CD14-positive monocyte (primary cell): ENCODE measurements at places on chromosomes 3 and 15. TPM values are rescaled to one million over a fixed set of nuclear protein-coding genes. Genes with fewer than 3 reads are reported as not detected.

GRCh38 chr15:69009341-69009740, 5.2 kb upstream of the NOX5 start:
- DNase-seq = peak; percentile 43

DNA sequence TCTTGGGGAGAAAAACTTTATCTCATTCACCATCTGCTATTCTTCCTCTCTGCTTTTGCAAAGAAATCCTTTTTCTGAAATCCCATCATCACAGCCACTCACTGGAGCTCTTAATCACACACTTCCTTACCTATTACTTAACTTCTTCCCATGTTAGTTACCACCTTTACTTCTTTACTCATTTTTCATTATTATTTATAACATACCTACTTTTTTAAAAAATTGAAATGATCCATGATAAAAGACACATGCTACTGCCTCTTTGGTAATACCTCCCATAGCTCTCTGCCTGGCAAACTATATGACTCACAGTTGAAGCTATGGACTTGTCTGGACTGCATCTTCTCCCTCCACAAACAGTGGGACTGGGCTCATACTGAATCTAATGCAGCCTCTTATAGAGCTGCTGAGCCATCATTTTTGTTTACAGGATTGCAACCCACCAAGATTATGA, 150.3 kb downstream of the TNIK start:
- DNase-seq = no peak

Gene RPSA
- 172 TPM for polyA plus RNA-seq

DNA sequence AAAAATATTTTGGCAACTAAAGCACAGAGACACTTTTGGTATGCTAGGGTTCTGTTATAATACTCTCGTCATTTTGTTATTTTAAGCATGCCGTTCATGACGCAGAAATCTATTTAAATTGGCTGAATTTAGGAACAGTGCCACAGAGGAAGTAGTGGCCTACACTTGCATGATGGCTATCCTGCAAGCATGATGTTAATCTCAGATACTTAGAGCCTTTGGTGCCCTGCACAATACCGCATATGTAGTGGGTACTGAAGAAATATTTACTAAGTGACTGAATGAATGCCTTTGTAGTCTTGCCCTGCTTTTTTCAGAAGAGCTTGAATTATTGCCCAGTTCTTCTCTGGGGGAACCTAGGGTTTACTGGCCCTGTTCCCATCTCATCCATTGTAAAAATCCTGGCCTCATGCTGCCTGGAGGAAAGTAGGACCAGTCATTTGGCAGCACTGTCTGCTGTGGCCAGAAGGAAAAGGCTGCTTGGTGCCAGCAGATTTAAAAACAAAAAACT, 79.0 kb downstream of the SERPINI1 start:
- no peak for DNase-seq

Gene SLC28A2
- not detected in 2 replicates for polyA plus RNA-seq

DNA sequence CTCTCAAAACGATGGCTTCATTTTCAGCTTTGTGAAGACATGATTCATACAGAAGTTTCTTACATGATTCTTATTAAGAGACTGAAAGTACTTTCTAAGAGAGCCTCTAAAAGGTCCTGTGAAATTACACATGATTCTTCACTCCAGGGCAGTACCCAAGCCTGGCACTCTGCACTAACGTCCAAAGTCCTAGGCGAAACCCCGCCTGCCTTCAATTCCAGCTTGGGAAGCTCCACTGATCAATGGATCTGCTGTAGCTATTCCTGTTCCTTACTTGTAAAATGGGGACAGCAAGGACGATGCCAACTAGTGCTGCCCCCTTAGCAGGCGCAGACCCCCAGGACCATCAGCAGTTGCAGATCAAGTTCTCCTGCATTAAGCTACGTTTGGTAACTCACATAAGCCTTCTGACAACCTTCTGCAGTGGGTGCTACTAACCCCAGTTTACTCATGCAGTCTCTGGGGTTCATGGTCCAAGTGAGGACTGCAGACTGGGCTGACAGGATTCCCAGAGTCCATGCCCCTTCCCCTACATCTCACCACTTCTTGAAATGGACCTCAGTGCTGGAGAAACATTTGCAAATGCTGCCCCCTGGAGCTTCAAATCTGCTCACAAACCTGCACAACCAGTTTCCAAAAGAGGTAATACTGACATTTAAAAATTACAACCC, 10.6 kb downstream of the CHCHD4 start:
- DNase-seq = no peak

DNA sequence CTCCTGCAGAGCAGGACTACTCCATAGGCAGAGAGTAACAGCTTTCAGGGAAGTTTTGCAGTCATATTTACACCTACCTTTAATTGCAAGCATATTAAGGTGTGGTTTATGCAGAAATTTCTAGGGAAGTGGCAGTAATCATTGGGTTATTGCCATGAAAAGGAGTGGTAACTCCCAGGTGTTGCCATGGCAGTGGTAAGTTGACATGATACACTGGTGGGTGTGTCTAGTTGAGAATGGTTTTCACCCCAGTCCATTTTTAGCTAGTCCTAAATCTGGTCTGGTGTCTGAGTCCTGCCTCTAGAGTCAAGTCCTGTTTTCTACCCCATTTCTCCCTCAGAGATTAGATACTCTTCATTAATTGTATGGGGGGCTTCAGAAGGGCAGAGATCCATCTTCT, 128.4 kb upstream of the GMNC start:
- DNase-seq = no peak

DNA sequence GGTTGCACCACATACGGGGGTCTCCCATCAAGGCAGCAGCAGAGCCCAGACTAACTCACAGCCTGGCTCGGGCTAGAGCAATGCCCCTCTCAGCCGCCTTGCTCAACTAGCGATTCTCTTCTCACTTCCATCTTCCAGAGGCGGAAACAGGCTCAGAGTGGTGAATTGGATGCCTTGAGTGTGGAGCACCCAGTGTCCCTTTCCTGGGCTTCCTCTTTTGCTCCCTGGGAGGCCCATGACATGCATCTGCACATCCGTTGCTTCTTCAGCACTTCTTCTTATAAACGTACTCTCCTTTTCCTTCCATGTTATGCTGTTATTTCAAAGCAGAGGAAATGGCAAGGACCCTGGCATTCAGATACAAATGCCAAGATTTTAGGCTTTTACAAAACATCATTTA, 2.1 kb upstream of the IQSEC1 start:
- DNase-seq = peak; percentile 68

Gene EFL1
- polyA plus RNA-seq = 4.0 and 5.2 TPM in 2 replicates

DNA sequence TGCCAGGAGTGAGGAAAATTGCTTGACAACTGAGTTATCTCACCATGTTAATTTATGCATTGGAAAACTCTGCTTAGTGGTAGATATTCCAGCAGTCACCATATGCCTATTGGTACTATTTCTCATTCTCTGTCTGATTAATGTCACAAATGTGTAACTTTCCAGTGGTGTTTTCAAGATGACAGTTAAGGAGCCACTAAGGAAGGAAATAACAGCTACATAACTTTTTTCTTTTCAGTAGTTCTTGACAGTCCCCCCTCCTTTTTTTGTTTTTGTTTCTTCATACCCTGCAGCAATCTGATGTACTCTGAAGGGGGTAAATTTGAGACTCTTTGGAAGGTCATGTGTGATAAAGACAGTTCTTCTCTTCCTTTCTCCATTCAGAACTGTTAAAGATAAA, 13.1 kb downstream of the RASA2 start:
- no peak for DNase-seq

- DNase-seq = no peak
Measured at GRCh38 chr3:187064210-187065115, 74.8 kb downstream of the RPL39L start.

GRCh38 chr3:84504761-84505160, 454.0 kb upstream of the CADM2 start:
- no peak for DNase-seq

Gene LDHAL6B
- polyA plus RNA-seq = not detected

DNA sequence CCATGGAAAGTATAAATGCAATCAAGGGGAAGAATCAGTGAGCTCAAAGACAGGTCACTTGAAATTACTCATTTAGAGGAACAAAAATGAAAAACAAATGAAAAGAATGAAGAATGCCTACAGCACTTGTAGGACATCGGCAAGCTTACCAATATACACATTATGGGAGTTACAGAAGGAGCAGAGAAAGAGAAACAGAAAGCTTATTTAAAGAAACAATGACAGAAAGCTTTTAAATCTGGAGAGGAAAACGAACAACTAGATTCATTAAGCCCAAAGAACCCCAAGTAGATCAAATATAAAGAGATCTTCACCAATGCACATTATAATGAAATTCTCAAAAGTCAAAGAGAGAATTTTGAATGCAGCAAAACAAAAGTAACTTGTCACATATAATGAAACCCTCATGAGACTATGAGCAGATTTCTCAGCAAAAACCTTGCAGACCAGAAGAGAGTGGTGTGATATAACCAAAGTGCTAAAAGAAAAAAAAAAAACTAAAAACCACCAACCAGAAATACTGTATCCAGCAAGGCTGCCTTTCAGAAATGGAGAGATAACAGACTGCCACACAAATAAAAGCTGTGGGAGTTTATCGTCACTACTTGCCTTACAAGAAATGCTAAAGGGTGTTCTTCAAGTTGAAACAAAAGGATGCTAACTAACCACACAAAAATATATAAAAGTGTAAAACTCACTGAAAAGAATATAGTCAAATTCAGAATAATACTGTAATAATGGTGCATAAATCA, 63.1 kb downstream of the MYH15 start:
- no peak for DNase-seq

DNA sequence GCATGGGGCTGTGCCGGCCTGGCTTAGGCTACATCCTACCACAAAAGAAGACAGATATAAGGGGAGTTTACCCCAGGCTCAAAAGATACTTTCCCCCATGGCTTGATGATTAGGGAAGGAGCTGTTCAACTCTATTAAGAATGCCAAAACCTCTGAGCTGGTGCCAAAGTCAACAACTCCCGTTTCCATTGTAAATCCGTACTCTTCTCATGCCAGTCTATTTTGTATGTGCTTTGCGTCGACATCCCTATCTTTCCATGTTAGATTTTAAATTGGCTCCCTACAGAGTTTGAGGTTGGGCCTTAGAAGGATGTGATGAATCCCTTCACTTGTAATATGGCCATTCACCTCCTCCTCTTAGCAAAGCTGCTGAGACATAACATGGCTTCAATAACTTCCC, 46.9 kb downstream of the RLBP1 start:
- no peak for DNase-seq

DNA sequence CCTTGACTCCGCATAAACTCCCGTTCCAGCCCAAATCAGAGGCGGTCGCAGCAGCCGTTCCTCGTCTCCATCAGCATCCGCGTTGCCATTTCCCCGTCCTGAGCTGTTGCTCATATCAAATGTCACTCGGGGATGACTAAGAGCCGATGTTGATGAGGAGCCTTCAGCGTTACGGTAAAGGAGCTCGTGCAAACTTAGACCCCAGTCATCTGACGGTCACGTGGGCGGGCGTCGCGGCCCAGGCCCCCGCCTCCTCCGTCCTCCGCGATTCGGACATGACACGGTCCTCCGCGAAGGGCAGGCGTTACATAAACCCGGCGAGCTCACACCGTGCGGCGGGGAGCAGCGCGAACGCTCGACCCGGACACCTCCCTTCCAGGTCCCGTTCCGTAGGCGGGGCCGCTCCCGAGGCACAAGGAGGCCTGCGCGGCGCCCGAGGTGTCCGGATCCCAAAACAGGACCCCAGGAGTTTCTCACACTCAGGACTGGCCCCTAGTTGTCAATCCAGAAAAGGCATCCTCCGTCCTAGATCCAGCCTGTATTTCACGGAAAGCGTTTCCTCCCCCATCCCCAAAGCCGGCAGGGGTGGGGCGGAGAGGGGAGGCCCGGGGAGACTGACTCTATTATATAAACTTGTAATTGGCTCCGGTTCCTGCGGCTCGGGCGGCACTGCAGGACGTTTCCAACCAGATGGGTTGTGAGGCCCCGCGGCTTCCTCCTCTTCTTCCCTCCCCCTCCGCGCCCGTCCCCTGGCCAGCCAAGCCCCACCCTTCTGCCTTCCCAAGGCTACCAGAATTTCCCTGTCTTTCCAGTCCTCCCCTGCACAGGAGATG, 100.0 kb upstream of the IGF1R start:
- DNase-seq = peak; percentile 75

- no peak for DNase-seq
Measured at GRCh38 chr15:70558406-70559264, 204.7 kb downstream of the UACA start.

Gene SPATA16
- polyA plus RNA-seq = not detected

Gene SERPINI2
- 0.24 and 1.1 TPM in 2 replicates for polyA plus RNA-seq

Gene MOBP
- not detected for polyA plus RNA-seq

GRCh38 chr3:4343258-4343657, 40.1 kb downstream of the SETMAR start:
- no peak for DNase-seq

DNA sequence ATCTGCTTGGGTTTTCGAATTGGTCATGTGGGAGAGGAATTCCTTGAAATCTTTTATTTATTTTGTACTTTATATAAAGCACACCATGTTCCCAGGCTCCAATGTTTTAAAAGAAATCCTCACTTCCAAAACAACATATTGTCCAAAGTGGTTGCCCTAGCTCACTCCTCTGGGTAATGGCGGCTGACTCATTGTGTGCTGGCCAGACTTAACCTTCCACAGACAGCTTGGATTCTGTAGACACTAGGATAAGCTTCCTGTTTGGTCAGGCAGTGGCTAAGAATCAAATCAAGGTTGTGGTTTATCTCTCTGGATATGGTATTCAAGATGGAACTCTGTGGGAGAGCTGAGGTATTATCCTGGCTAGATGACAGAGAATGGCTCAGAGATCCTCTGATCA, 55.8 kb upstream of the FAM98B start:
- no peak for DNase-seq

DNA sequence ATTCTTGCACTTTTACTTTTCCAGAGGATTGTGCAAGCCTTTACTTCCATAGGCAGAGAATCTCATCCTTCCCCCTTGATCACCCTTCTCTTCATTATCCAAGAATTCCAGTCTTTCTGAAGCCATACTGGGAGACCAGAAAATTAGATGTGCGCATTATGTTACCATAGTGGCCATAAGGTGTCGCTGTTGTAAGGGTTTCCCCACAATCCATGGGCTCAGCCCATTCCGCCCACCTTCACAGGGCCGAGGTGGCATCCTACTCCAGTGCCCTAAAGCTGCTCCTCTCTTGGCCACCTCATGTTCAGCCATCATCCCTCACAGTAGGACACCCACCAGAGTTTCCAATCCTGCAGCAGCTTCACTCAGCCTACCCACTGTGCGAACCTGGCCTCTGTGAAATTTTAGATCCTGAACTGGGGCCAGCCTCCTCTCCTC, 35.0 kb downstream of the CTSH start:
- DNase-seq = peak; percentile 27

- DNase-seq = no peak
Measured at GRCh38 chr15:68112706-68113105, 58.6 kb downstream of the PIAS1 start.

- DNase-seq = no peak
Measured at GRCh38 chr15:78752492-78753358, 58.5 kb downstream of the ADAMTS7 start.

- DNase-seq = no peak
Measured at GRCh38 chr3:126511291-126511690, 6.3 kb downstream of the UROC1 start.
